Mesendoderm (in vitro differentiated cells): ENCODE measurements at places on chromosomes 1 and 21.

GRCh38 chr1:63663301-63663700 lies 70.1 kb downstream of the PGM1 start:
- no peak for DNase-seq

GRCh38 chr1:40986956-40987355 lies 7.5 kb downstream of the CTPS1 start:
- no peak for DNase-seq

DNA sequence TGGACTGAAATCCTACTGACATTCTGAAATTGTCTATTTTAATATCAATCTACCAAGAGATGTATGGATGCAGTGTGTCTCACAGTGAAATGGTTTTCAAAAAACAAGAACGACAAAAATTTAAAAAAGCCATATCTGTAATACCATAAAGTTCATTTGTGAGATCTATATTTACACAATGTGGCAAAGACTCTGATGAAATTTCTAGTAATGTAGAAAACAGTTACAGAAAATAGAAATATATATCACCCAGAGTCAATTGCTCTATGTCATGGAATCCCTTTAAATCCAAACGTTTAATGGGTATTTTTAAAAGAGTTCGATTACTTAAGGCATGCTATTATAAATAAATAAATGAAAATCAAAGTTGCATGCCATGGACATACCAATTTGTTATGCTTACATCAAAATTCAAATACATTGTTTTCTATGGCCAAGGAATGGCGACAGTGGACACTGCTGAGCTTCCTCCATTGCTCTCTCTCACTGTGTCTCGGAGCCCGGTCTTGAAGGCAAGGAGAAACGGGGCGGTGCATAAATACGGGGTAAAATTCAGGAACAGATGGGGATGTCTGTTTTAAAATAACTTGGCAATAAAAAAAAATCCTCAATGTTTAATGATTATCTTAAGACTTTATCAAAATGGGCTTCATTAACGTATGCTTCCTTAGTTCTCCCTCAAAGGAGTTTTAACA lies 37.0 kb upstream of the SAMSN1 start:
- DNase-seq = no peak

GRCh38 chr1:230306169-230306568 lies 120.0 kb downstream of the PGBD5 start:
- DNase-seq = no peak

DNA sequence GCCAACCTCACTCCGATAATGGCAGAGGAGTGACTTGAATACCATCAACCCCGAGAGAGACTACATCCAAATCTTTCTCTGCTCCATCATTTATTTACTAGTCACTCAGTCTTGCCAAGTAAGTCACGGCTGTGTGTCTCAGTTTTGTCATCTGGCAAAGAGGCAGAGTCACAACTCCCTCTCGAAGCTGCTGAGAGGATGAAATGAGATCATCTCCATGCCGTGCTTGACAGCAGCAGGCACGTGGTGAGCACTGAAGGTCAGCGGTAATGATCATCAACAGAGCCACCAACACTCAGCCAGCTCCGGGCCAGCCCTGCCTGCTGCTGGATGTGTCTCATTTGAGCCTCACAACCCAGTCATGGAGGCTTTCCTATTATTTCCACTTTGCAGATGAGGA lies 19.9 kb downstream of the ALDH4A1 start:
- DNase-seq = no peak

DNA sequence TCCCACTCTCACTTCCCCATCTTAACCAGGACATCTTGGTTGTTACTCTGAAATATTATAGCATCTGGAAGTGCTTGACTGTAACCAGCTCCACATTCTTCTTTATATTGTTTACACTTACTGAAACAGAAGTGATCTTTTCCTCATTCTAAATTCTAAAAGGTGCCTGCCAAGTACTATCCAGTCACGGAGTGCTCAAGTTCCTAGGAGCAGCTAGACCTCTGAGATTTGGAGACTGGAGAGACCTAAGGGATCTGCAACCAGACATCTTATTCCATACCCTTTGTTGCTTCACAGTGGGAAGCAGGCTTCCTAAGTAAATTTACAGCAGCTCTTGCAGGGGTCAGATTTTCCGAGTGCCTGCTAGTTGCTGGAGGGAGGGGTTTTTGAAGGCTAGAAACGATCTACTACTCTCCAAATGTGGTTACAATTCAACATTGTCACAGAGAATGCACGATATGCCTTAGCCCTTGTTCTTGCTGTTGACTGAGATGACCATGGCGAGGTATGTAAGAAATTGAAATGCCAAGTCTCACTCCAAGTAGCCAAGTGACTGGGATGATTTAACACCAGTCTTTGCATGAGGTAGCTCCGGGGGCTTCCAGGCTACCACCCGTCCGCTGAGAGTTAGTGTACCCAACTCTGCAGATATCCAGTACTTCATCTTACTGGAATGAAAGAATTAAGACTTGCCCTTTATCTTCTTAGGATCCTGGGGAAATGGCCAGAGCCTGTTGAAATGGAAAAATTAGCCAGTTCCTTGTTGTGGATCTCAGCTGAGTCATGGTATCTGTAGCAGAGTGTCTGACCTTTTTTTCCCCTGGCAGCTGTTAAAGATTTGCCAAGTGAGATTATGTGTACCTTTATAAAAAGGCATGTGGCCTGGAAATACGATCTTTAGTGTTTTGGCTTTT lies 150.8 kb downstream of the MAST2 start:
- DNase-seq = peak; percentile 92

DNA sequence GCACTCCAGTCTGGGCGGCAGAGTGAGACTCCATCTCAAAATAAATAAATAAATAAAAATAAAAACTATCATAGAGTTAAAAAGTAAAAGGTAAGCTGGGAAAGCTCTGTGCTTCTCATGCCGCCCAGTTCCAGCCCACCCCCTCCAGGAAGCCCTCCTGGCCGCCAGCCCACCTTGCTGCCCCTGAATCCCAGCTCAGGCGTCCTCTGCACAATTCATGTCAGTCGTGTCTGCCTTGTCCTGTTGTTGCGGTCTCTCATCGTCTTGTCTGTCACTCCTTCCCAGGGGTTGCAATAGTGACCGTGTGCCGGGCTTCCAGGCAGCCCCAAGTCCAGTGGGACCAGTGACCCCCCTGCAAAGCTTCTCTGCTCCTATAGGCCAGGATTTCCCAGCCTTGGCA lies 44.1 kb downstream of the RSPH1 start:
- DNase-seq = no peak
